GM19239 (cell line): ENCODE measurements at places on chromosomes 12 and 14.

DNA sequence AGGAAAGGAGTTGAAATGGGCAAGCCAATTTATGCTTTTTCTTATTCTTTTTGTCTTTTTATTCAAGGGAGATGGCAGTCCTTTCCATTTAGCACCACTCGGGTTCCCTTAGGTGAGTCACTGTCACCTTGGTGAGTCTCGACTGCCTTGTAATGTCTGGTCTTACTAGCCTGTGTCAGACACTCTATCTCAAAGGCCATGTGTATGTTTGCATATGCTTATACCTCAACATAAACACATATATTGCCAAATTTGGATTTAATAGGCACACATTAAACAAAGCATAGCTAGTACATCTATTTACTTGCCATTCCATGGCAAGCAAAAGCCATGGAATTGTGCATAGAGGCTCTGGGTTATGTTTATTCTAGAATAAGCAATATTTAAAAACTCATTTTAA, 624.9 kb upstream of the FOXG1 start:
- DNase-seq = no peak

DNA sequence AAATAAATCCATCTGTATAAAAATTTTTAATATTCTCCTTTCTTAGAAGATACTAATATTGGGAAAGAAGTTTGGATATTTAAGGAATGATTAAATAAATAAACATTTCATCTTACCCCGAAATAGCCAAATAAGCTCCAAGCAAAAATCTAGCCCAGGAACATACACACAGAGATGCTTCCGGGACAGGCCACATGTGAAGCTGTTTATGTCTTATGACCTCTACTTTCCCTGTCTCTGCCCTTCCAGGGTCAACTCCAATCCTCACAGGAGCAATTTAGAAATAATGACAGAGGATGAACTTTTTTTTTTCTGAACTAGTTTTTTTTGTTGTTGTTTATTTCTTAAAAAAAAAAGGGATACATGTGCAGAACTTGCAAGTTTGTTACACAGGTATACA, 89.4 kb downstream of the BTG1 start:
- DNase-seq = no peak

DNA sequence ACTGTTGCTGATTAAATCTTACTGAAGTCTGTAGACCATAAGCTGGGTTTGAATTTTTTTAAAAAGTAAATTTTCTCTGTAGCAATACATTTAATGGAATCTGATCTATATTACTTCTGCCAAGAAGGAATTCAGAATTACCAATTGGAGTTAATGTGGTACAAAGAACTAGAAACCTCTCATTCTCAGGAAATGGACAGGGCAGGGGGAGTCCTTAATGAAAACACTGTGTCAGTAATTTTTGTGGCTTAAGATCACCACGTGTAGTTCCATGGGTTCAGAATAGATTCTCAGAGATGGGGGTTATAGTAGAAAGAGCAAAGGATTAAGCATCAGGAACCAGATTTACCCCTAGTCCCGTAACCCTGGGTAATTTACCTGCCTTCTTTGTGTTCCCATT, 30.3 kb downstream of the FBXL14 start:
- DNase-seq = no peak

DNA sequence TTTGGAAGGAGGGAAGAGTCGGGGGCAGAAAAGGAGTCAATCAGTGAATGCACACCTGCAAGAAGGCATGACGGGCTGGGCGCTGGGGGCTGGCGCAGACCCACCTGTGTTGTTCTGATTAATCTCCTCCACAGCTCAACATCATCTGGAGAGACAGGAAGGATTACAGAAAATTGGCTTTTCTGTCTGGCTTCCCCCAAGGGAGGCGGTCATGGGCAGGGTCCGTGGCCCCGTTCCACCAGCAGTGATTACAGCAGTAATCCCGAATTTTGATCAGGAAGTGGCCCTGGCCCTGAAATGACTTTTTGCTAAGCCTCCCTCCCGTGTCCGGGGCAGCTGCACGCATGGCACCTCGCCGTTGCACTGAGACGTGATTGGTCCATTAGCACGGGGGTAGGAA, 24.4 kb upstream of the GALNT9 start:
- no peak for DNase-seq

DNA sequence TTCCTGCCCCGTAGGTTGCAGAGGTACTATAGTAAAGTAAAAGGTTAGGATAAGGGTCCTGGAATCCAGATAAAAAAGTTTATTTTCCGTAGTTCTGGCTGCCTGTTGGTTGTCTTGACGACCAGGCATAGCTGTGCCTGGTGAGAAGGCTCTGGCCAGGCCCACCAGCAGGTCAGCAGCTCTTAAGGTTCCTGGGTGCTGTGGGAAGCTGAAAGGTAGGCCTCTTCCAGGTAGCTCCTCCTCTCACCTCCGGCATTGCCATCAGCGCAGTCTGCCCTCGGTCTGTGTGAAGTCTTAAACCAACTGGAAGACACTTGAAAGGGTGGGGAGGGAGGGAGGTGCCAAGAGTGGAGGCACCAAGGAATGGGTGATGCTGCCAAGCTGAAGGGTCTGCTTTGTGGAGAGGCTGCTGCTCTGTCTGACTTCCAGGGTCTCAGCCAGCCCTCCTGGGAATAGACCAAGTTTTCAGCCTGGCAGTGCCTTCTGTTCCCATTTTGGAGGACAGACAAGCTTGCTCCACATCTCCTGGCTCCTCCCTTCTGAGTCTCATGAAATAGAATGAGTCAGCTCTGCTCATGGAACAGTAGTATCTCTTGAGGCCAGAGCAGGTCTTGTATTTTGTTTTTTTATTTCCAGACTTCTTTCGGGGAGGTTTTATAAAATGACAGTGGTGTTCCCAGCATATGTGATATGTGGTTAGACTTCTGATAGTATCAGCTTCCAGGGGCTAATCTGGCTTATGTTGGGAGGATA, 5.2 kb upstream of the ACADS start:
- no peak for DNase-seq

DNA sequence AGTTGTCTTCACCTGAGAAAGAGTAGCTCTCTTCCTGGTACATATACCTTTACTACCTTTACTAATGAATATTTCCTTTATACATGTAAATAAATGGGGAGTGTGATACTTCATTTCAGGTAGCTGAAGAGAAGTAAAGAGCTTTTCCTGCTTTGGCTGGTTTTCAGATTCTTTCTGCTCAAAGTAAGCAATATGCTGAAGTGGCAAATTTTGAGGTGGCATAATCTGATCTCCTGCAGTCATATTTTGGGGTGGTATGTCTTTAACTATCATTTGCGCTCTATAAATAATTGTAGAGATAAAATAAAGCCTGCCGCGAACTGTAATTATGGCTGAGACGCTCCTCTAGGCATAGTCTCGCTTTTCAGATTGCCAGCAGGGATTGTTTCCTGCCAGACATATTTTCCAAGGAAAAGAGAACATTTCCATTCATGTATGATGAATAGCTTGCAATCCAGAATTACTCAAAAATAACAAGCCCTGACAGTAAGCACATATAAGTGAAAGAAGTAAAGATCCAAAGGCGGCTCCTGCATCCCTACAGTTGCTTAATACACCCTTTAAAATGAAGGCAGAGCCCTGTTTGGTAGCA, 200.7 kb downstream of the C12orf50 start:
- no peak for DNase-seq

DNA sequence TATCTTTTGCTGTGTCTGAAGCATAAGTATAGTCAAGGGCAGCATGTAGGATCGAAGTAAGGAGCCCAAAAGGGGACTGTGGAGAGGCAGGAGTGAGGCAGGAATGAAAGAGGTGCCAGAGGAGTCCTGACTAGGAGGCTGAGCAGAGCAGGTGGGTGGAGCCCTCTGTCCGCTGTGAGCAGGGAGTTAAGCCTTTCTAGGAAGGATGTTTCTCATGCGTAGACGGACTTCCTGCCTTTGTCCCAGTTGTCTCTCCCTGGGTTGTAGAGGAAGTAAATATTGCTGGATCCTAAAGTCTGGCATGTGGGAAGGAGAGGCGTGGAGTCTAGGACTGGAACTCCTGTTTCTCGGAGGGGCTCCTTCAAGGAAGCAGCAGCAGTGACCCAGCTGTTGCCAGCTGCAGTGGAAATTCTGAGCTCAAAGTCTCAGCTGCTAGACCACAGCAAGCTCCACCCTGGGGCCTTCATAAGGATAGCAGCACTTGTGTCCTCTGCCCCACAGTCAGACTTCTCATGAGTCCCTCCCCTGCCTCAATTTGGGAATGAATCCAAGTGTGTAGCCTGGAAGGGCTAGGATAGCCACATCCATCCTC, 44.0 kb downstream of the RBMS2 start:
- peak; percentile 39 for DNase-seq

GRCh38 chr14:74083161-74083560, 1.1 kb downstream of the ALDH6A1 start:
- DNase-seq = no peak

DNA sequence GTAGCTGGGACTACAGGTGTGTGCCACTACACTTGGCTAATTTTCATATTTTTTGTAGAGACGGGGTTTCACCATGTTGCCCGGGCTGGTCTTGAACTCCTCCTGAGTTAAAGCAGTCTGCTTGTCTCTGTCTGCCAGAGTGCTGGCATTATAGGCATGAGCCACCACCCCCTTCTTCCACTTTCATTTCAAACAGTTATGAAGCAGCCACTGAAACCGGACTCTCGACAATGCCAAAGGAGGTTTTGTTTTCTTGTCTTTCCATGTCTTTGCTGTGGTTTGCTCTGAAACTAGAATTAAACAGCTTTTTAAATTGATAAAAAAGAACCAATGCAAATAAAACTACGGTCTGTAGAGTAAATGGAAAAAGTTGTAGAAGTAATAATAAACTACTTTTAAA, 30.4 kb downstream of the RAP1B start:
- DNase-seq = peak; percentile 48

- no peak for DNase-seq
These were observed 110.4 kb downstream of the ARID2 start for GRCh38 chr12:45839917-45840316.

DNA sequence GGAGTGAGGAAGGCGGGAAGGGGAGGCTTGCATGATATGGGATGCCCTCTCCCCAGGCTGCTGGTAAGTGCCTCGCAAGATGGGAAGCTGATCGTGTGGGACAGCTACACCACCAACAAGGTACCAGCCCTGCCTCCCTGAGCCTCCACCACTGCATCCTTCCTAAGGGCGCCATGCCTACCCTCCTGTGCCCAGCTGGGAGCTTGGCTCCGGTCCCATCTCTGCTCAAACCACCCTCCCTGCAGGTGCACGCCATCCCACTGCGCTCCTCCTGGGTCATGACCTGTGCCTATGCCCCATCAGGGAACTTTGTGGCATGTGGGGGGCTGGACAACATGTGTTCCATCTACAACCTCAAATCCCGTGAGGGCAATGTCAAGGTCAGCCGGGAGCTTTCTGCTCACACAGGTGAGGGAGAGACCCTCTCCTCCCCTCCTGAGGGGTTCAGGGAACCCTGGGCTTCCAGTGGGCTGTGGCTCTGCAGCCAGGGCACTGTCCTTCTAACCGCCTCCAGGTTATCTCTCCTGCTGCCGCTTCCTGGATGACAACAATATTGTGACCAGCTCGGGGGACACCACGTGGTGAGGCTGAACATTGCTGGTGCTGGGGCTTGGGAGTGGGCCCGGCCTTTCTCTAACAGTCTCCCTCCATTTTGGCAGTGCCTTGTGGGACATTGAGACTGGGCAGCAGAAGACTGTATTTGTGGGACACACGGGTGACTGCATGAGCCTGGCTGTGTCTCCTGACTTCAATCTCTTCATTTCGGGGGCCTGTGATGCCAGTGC, 2.6 kb downstream of the GNB3 start:
- DNase-seq = no peak

GRCh38 chr12:51391283-51392123, at the start of gene GALNT6:
Gene GALNT6, minus strand, starts transcription at chr12:51391406. Its CDS starts 11,625 bp downstream, at chr12:51379781.
- peak; percentile 46 for DNase-seq

GRCh38 chr14:88604212-88604611, 41.4 kb downstream of the ZC3H14 start:
- no peak for DNase-seq

- DNase-seq = no peak
These were observed 190.3 kb downstream of the KLHL28 start for GRCh38 chr14:44771496-44771895.

- no peak for DNase-seq
These were observed 5.7 kb upstream of the VTI1B start for GRCh38 chr14:67680121-67680602.

DNA sequence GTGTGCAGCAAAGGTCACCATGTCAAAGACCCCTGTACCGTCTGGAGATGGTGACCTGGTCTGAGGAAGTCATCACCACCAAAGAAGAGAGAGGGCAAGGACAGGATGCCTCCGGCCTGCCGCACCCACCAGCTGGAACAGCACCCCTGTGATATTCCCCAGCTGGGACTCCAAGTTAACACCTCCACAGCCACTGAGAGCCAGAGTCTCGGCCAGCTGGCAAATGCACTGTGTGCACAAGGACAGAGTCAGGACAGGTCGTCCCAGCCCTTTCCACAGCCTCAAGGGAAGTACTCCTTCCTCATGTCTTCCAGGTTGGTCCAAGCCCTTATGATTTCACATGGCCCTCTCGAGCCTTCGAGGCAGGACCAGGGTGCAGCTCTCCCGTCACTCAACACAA, 19.3 kb upstream of the FKBP4 start:
- no peak for DNase-seq

- DNase-seq = no peak
These were observed 90.7 kb downstream of the APAF1 start for GRCh38 chr12:98735821-98736220.

DNA sequence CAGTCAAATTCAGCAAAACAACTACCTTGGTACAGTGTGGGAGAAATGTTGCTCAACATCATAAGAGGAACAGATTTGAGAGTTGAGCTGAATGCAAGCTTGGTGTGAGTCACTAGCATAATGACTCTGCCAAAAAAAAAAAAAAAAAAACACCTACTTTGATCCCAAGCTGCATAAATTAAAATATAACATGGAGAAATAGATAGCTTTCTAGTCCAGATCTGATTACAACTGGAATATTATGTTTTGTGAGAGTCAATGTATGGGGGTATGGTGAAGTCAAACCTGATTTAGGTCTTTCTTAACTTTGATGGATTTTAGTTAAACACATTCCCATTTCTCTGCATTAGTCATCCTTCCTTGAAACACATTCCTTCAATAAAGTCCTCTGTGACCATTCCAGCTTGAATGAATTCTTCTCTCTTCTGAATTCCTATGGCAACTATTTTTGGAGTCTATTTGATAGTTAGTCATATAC, 188.1 kb downstream of the SLC5A8 start:
- DNase-seq = no peak

GRCh38 chr14:68653108-68653507, 139.8 kb downstream of the ZFP36L1 start:
- DNase-seq = no peak

DNA sequence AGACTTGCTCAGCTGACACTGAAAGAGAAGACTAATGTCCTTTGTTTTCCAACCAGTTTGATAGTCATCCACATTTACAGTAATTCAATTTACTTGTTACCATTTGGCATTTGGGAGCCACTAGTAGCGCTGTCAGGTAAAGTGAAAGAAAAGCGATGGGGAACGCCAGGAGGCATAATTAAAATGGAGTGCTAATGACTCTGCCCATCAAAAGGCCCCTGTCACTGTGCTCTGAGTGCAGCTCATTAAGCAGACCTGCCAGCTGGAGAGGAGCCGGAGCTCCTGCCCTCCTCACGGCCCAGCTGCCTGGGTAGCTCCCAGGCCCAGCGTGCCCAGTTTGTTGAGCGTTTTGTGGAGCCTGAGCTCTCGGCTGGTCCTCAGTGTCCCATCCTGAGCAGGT, 463.6 kb upstream of the CCDC196 start:
- no peak for DNase-seq

GRCh38 chr14:90700933-90701776, 115.1 kb downstream of the TTC7B start:
- DNase-seq = no peak

- DNase-seq = no peak
These were observed 66.9 kb downstream of the C12orf56 start for GRCh38 chr12:64323476-64324225.
